ENCODE measurements at places on chromosomes 16 and 17.

GRCh38 chr17:6787081-6787693 lies 11.2 kb downstream of the FBXO39 start:
- DNase-seq: no peak

GRCh38 chr16:29198231-29198630 lies 208.3 kb downstream of the NPIPB11 start:
- DNase-seq: no peak

DNA sequence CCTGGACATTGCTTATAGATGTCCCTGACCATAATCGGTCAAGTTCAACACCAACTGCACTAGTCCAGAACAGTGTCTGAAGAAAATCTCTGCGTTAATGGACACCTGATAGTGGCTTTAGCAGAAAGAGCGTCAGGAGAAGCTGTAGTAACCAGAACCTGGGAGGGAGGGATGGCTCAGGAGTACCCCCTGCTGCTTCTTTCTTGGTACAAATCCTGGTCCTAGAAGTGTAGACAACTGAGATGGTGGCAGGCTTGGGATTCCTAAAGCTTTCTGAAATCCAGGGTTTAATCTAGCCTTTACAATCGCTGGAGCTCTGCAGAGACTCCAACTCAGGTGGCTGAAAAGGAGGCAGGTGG lies 5.4 kb downstream of the MAP3K14 start:
- DNase-seq: no peak

GRCh38 chr16:10965440-10966061 lies 21.2 kb downstream of the CLEC16A start:
- no peak for DNase-seq

- DNase-seq: no peak
These were observed 275.9 kb downstream of the C16orf95 start for GRCh38 chr16:87041286-87041685.

- DNase-seq: no peak
These were observed 2.7 kb downstream of the TRPV2 start for GRCh38 chr17:16417896-16418684.

GRCh38 chr17:14827396-14827919 lies 437.7 kb downstream of the PMP22 start:
- no peak for DNase-seq

GRCh38 chr16:56658327-56658875 lies 642 bp downstream of the MT1F start:
- DNase-seq: no peak

DNA sequence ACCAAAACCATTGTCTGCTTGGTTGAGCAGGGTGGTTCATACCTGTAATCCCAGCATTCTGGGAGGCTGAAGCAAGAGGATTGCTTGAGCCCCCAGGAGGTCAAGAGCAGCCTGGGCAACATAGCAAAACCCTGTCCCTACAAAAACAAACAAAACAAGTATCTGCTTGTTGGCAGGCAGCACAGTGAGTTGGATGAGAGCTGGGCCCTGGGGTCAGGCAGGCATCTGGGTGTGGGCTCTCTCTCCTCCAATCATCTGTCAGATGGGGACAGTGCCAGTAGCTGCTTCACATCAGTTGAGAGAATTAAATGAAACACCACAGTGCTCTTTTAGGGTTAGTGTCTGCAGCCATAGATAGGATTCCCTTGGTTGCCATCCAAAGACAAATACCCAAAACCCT lies 5.8 kb downstream of the ARMC7 start:
- DNase-seq: no peak

GRCh38 chr16:80563066-80563465 lies 22.3 kb downstream of the DYNLRB2 start:
- DNase-seq: no peak

- DNase-seq: no peak
These were observed 78.9 kb upstream of the PLCG2 start for GRCh38 chr16:81700071-81700779.

GRCh38 chr16:72658888-72659717 lies 388.8 kb downstream of the ZFHX3 start:
- DNase-seq: no peak

- DNase-seq: no peak
These were observed 39.4 kb upstream of the ZNF469 start for GRCh38 chr16:88343271-88343791.

GRCh38 chr17:40281663-40282062 lies 6.0 kb upstream of the CDC6 start:
- DNase-seq: no peak
